ENCODE measurements at places on chromosomes 2 and 18.

DNA sequence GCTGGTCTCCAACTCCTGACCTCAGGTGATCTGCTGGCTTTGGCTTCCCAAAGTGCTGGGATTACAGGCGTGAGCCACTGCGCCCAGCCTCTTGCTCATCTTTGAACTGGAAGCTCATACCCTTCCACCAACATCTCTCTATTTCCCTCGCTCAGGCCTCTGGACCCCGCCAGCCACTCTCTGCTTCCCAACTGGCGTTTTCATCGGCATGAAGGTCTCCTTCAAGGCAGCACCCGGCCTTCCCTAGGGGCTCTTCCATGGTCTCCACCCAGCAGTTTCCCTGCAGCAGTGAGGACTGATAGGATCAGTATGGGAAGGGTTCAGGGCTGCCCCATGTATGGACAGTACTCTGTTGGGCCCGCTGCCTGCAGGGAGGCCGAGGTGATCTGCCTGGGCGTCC, 65.8 kb upstream of the HS6ST1 start:
- DNase-seq, result peak; percentile 24

DNA sequence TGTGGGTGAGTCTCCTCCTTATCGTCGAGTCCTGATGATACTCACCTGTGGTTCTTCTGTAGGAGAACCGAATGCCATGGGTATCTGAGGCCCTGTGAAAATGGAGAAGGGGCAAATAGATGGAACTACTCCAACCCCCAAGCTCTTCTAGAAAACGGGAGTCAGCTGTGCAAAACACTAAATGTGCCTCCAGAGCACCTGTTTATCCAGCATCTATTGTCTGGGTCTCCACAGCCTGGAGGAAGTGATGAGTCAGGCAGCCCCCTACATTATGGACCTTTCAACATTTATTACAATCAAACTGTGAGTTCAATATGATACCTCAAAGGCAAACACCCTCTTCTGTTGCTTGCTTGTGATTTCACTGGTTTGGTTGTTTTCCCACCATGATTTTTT, 9.8 kb upstream of the LRRFIP1 start:
- DNase-seq, result no peak

GRCh38 chr2:232772531-232772930, 3.8 kb downstream of the KCNJ13 start:
- DNase-seq, result no peak

- no peak for DNase-seq
These were observed 890.4 kb downstream of the TRIB2 start for GRCh38 chr2:13607139-13607538.

DNA sequence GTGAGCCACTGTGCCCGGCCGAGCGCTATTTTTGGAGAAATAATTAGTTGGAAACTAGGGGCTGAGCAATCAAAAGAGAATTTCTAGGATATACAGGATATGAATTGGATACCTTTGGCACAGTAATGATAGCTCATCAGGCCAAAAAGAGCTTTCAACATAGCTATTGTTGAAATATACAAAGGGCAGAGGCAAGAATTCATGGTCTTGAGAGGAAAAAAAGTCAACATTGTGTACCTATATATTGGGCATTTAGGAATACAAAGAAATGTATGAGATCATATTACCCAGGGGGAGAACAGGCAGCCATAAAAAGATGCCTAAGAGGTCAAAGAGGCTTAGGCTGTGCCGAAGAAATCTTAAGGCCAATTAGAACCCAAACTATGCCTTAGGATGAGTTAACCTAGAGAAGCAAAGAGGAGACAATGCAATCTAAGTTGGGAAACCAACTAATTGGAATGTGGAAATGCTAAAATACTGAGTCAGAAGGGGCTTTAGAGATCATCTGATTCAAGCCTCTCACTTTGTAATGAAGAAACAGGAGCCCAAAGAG, 99.0 kb downstream of the RBBP8 start:
- DNase-seq, result no peak

DNA sequence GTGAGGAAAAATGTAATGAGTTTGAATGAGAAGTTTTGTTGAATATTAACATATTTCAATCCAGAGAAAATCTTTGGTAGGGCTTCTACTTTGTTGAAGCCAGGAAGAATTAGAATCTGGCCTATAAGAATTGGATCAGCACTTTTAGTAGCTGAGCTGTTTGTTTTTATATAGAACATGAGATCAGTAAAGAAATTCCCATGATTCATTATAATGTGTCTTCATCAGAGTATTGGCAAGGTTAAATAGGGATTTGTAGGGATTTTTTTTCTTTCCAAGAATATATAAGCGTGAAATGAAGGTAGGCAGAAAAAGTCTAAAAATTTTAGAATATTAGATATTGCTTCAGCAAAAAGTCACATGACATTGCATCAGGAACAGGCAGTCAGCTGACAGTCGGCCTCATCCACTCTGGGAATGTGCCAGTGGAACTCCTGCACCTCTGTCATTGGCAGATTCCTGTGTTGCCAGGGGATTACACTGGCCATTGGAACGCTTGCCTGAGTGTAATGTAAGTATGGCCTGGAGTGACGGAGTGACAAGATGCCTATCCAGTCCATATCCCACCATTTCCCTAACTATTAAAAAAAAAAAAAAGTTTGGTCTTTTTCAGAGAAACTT, 60.6 kb downstream of the SERTAD2 start:
- DNase-seq, result no peak

GRCh38 chr2:150471813-150472510, 15.5 kb downstream of the RND3 start:
- DNase-seq, result no peak
